ENCODE measurements at places on chromosomes 1 and 21. TPM values are rescaled to one million over a fixed set of nuclear protein-coding genes. Genes with fewer than 3 reads are reported as not detected.

The SEC16B gene
- not detected for total RNA-seq

DNA sequence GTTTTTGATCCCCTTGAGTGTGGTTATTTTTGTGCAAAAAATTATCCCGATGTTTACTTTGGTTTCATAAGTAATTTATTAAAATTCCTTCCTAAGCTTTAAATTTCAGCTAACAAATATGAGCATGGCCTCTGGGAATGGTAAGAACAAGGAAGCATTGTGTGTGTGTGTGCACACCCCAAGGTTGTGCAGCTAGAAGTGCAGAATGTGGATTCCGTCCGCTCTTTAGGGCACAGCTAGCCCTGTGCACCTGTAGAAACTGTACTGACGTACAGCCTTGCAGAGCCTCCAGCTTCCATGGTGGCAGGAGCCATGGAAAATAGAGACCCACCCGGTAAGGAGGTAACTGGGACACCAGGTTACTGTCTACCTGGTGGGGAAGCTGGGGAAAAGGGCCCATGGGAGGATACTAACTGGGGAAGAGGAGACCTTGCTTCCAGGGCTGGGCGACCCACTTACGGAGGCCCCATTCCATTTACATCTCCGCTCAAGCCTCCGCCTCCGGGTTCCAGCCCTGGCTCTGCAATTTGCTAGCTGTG is 54.7 kb downstream of the B3GALT5 start:
- H3K4me1 ChIP-seq = no peaks in the 10 kb centered on the region
- DNase-seq = no peak
- H3K27ac ChIP-seq = no peak overlapping the region
- no peaks in the 10 kb centered on the region for H3K36me3 ChIP-seq
- no peaks in the 10 kb centered on the region for H3K27me3 ChIP-seq

GRCh38 chr1:230913496-230913895 is 45.2 kb upstream of the C1orf198 start:
- H3K27me3 ChIP-seq = no peaks in the 10 kb centered on the region
- H3K27ac ChIP-seq = no peak overlapping the region
- no peaks in the 10 kb centered on the region for H3K4me1 ChIP-seq
- DNase-seq = no peak
- H3K36me3 ChIP-seq = peaks cover 48% of the 10 kb centered on the region
- no peak overlapping the region for H3K4me3 ChIP-seq

DNA sequence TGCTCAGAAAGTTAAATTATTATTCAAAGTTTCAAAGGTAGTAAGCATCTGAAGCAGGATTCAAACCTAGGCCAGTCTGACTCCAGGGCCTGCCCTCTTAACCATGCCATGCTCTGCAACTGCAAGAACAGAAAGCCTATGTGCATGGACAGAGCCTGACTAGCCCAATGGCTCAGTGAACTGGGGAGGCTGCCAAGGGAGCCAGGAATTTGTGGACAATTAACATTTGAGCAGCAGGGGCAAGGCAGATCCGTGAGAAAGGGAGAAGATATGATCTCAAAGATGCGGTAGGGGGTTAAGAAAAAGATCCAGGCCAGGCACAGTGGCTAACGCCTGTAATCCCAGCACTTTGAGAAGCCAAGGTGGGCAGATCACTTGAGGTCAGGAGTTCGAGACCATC is 6.5 kb upstream of the ATP1A4 start:
- H3K4me3 ChIP-seq = no peak overlapping the region
- no peaks in the 10 kb centered on the region for H3K4me1 ChIP-seq

GRCh38 chr1:10328180-10328963 is 70.5 kb upstream of the PGD start:
- H3K36me3 ChIP-seq = peaks cover 7% of the 10 kb centered on the region
- DNase-seq = no peak
- no peak overlapping the region for H3K4me3 ChIP-seq
- H3K27me3 ChIP-seq = no peaks in the 10 kb centered on the region
- no peak overlapping the region for H3K27ac ChIP-seq

The B3GALT2 gene
- total RNA-seq = 2.4 TPM

DNA sequence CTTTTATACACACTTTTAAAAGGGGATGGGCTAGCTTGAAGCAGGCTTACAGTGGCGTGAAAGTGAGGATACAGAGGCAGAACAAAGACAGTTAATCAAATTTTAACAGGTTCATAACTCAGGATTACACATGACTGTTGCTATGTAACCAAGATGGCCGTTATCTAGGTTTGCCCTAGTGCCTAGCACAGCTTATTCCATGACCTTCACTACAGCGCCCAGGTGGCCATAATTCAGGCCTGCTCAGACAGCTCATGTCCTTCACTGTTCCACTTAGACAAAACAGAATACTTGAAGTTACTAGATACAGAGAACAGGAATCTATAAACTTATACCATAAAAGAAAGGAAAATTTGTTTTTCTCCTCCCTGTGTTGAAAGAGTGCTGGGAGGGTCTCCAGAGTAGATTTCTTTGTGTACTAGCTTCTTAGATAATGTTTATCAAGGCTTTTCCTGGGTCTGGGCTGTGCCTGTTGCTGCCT is 6.2 kb upstream of the SPRR2F start:
- H3K27me3 ChIP-seq = peaks cover 4% of the 10 kb centered on the region
- no peak overlapping the region for H3K27ac ChIP-seq
- no peak for DNase-seq
- H3K4me1 ChIP-seq = no peaks in the 10 kb centered on the region
- H3K36me3 ChIP-seq = no peaks in the 10 kb centered on the region
- no peak overlapping the region for H3K4me3 ChIP-seq

- no peaks in the 10 kb centered on the region for H3K27me3 ChIP-seq
- H3K4me3 ChIP-seq = no peak overlapping the region
- no peaks in the 10 kb centered on the region for H3K36me3 ChIP-seq
- no peak for DNase-seq
- no peak overlapping the region for H3K27ac ChIP-seq
Observed at GRCh38 chr1:175317309-175317708, 124.7 kb upstream of the KIAA0040 start.

DNA sequence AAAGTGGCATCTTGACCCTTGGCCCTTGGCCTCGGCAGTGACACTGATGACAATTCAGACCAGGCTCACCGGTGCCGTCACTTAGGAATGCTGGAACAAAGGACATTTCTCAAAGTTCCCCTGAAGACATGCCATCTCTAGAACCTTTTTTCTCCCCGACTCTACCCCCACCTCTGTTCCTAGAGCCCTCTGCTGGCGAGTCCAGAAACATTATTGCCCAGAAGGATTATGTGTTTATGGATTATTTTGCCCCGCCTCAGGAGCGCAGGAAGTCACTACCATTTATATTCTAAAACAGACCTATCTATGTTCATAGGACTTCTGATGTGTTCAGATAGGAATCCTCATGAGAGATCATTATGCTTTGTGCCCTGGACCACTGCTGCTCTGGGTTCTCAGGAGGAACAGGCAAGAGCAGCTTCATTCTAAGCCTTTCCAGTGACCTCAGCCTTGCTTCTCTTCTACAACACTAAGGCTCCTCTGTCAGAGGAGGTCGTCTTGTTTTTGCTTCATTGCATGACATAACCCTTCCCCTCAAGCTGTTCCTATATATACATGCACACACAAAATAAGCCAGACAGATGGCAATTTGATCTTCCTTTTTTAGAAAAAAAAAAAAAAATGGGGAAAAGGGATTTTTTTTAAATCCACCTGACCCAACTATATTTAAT is 12.4 kb upstream of the SHISA4 start:
- H3K27me3 ChIP-seq = no peaks in the 10 kb centered on the region
- H3K4me1 ChIP-seq = no peaks in the 10 kb centered on the region
- DNase-seq = no peak
- H3K36me3 ChIP-seq = peaks cover 25% of the 10 kb centered on the region
- H3K4me3 ChIP-seq = no peak overlapping the region

The STIL gene
- total RNA-seq = 19.1 TPM

The THEM5 gene
- total RNA-seq = not detected

- no peak overlapping the region for H3K27ac ChIP-seq
- DNase-seq = no peak
- H3K27me3 ChIP-seq = no peaks in the 10 kb centered on the region
- H3K36me3 ChIP-seq = no peaks in the 10 kb centered on the region
Observed at GRCh38 chr1:54766726-54767125, 2.4 kb upstream of the PARS2 start.

The CHODL gene
- total RNA-seq = not detected

DNA sequence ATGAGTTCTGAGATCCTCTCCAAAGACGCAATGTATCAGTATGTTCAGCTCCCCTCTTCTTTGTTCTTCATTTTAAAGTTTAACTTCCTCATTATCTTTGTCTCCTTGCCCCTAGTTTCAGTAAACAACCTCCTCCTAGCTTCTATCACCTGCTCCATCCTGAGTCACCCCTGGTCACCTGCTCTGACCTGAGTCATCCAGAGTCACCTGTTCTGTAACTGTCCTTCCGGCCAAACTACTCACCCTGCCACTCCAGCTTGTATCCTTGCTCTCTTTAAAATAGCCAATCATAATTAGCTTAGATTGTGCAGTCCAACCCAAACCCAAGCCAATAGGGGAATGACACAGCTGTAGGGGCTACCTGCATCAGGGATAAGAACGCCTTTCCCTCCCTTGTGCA is 332.0 kb downstream of the OLFM3 start:
- no peak for DNase-seq
- H3K4me3 ChIP-seq = no peak overlapping the region
- H3K36me3 ChIP-seq = no peaks in the 10 kb centered on the region
- no peak overlapping the region for H3K27ac ChIP-seq
- H3K4me1 ChIP-seq = no peaks in the 10 kb centered on the region

DNA sequence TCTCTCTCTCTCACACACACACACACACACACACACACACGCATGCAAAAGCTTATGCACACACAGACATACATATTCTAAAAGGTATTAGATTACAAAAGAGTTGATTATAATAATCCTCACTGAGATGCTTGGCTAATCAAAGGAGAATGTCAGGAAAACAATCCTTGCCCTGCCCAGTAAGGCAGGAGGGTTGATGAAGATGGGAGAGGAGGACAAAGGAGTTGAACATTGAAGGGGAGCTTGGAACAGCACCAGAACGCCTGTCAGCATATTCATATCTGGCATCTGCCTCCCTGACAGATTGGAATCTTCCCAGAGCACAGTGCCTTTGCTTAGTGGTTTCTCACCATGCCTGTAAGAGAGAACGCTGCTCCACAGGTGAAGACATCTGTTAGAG is 68.6 kb upstream of the PALMD start:
- H3K27ac ChIP-seq = no peak overlapping the region
- H3K27me3 ChIP-seq = no peaks in the 10 kb centered on the region
- DNase-seq = no peak
- H3K36me3 ChIP-seq = no peaks in the 10 kb centered on the region

DNA sequence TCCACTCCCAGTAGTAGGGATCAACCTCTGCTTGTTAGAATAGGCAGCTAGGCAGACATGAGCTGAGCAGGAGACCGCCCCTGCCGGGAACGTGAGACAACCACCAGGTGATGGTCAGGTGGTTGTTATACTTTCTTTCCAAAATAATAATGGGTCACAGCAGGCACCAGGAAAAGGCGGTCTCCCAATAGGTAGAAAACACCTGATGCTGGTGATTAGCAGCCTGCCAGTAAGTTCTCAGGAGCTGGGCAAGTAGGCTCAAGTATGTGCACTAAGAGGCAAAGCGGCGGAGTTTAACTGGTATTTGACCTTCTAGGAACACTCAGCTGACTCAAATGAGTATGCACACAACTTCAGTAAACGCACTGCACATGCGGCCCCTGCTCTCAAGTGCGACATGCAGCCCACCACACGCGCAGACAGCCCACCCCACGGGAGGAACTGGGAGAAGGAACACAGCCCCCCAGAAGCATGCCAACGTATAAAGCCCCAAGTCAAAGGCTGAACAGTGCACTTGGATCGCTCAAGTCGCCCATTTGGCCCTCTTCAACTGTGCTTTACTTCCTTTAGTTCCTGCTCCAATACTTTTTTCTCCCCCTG is 80.0 kb downstream of the DESI2 start:
- H3K27ac ChIP-seq = no peak overlapping the region
- no peak overlapping the region for H3K4me3 ChIP-seq
- no peaks in the 10 kb centered on the region for H3K27me3 ChIP-seq
- no peaks in the 10 kb centered on the region for H3K4me1 ChIP-seq

- no peaks in the 10 kb centered on the region for H3K4me1 ChIP-seq
- H3K36me3 ChIP-seq = no peaks in the 10 kb centered on the region
- no peak overlapping the region for H3K27ac ChIP-seq
- H3K27me3 ChIP-seq = peaks cover 13% of the 10 kb centered on the region
- H3K4me3 ChIP-seq = no peak overlapping the region
Observed at GRCh38 chr1:58580186-58580585, 3.1 kb upstream of the TACSTD2 start.

The TCEA3 gene
- total RNA-seq = 1.7 TPM

The CSF3R gene
- total RNA-seq = 0.40 TPM

- no peaks in the 10 kb centered on the region for H3K36me3 ChIP-seq
- H3K4me1 ChIP-seq = no peaks in the 10 kb centered on the region
- H3K27me3 ChIP-seq = no peaks in the 10 kb centered on the region
- no peak overlapping the region for H3K27ac ChIP-seq
- no peak overlapping the region for H3K4me3 ChIP-seq
Observed at GRCh38 chr1:240914506-240914905, 302.6 kb upstream of the GREM2 start.

DNA sequence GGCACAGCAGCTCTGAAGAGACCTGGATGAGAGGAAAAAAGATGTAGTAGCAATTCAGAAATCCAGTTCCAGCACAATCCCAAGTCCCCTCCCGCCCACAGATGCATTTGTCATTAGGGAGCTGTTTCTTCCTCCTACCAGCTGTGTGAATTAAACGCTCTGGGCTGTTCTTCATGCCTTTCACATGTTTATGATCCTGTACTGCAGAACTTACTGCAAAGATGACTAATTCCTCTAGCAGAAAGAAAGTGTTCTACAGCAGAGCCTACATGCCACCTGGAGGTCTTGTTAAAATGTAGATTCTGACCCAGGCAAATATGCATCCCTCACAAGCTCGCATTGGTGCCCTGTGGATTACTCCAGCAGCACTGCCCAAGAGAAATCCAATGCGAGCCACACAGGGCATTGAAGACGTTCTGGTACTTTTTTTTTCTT is 6.5 kb downstream of the ENO1 start:
- peaks cover 58% of the 10 kb centered on the region for H3K4me1 ChIP-seq
- DNase-seq = no peak
- H3K36me3 ChIP-seq = peaks cover 80% of the 10 kb centered on the region
- no peak overlapping the region for H3K4me3 ChIP-seq
- H3K27ac ChIP-seq = no peak overlapping the region
- H3K27me3 ChIP-seq = no peaks in the 10 kb centered on the region

GRCh38 chr1:208309771-208310170 is 65.6 kb upstream of the PLXNA2 start:
- DNase-seq = no peak
- no peak overlapping the region for H3K27ac ChIP-seq
- H3K4me3 ChIP-seq = no peak overlapping the region

- no peaks in the 10 kb centered on the region for H3K36me3 ChIP-seq
- H3K27me3 ChIP-seq = no peaks in the 10 kb centered on the region
- H3K4me1 ChIP-seq = no peaks in the 10 kb centered on the region
- no peak overlapping the region for H3K4me3 ChIP-seq
- H3K27ac ChIP-seq = no peak overlapping the region
Observed at GRCh38 chr1:198496216-198497143, 44.0 kb downstream of the ATP6V1G3 start.

DNA sequence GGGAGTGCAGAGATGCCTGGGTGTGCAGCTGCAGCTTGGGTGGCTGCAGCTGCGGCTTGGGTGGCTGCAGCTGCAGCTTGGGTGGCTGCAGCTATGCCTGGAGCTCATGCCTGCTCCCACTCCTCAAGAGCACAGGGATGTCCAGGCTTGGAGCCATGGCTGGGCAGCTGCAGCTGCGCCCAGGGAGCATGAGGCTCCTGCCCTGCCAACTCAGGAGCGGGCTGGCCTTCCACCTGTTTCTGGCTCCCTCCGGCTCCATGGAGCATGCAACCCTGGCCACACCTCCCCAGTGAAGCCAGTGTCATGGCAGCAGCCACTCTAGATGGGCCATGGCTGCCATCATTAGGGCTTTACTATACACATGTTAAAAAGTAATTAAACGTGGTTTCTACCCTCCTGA is 21.1 kb downstream of the GBP1 start:
- no peak overlapping the region for H3K27ac ChIP-seq
- no peaks in the 10 kb centered on the region for H3K27me3 ChIP-seq
- H3K36me3 ChIP-seq = no peaks in the 10 kb centered on the region
